Stimulated activated CD4-positive, alpha-beta T cell treated with anti-CD3 and anti-CD28 coated beads, Interleukin-15, amount 100 ng/mL, for 48 hours (primary cell): ENCODE measurements at places on chromosomes 6 and 20.
A peak's percentile ranks its signal among the peaks of the same experiment; 100 is the strongest.

GRCh38 chr20:20440886-20441658 lies 73.2 kb downstream of the INSM1 start:
- DNase-seq = no peak

GRCh38 chr6:81451787-81452186 lies 300.7 kb downstream of the TENT5A start:
- DNase-seq = no peak

DNA sequence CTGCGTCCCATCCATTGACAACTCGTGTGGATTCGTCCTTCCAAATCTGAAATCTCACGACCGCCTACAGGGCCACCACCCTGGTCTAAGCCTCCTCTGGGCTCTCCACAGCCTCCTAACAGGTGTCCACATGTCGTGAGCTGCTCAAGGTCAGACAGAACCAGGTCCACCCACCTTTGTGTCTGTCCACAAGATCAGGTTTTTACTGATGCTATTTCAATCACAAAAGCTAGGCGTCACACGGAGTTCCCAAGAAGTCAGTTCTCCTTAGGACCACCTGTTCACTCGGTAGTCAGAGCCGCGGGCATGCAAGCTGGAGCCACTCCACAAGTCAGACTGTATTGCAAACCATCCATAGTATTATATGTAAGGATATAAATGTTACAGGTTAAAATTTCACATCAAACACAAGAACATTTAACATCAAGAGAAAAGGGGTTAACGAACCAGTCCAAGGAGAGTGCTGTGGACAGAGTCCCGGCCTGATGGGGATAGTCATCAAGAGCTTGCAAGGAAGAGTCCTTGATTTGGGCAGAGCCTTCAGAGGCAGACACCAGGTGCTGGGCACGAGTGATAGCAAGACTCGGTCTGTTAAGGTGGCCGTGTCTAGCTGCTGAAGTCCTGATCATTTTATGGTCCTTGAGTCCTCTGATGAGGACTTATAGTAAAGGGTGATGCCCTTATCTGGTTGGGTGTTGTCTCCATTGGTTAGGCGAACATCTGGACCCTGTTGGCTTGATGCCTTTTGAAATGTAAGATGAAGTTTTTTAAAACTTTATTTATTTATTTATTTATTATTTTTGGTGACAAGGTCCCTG lies 731 bp upstream of the DNPH1 start:
- DNase-seq = no peak

GRCh38 chr6:141288947-141289346 lies 843.8 kb upstream of the GJE1 start:
- no peak for DNase-seq

DNA sequence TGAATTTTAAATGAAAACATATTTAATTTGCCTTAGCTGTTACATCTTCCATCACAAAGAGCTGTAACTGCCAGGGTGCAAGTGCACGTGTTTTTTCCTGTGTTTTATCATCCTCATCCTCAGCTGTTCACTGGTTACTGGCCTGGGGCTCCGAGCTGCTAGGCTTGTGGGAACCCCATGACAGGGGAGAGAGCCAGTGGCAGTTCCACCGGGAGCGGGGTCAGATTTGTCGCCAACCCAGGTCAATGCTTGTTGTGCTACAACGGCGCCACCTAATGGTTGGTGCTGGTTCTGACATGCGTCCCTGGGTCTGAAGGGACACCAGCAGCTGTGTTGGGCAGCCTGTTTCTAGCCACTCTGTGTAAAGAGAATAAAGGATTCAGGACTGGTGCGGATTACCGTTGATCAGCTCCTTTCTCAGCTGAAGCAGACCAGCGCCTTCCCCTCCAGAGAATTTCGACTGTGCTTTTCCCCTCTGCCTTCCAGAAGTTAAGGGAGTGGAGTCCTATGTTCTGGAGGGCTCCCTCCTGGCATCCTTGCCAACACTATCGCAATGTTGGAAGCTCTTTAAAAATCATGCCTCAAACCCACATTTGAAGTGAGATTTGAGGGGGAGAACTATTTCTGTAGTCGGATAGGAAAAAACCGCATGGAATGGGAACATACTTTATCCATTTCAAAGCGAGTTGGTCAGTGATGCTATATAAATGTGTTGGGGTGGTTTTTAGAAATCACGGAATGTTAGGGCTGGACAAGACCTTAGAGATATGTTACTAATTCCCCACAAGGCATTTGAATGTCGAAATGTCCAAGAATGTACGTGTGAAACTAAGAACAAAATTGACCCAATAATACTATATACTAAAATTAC lies 32.1 kb downstream of the SUMO4 start:
- DNase-seq = peak; percentile 84

GRCh38 chr6:39178804-39179203 lies 50.5 kb downstream of the KCNK5 start:
- no peak for DNase-seq

- DNase-seq = no peak
Observed at GRCh38 chr6:109359248-109359647, 23.0 kb downstream of the CD164 start.

- no peak for DNase-seq
Observed at GRCh38 chr6:30893666-30894065, 9.3 kb downstream of the DDR1 start.

- DNase-seq = no peak
Observed at GRCh38 chr20:32343439-32343838, 14.7 kb upstream of the ASXL1 start.

DNA sequence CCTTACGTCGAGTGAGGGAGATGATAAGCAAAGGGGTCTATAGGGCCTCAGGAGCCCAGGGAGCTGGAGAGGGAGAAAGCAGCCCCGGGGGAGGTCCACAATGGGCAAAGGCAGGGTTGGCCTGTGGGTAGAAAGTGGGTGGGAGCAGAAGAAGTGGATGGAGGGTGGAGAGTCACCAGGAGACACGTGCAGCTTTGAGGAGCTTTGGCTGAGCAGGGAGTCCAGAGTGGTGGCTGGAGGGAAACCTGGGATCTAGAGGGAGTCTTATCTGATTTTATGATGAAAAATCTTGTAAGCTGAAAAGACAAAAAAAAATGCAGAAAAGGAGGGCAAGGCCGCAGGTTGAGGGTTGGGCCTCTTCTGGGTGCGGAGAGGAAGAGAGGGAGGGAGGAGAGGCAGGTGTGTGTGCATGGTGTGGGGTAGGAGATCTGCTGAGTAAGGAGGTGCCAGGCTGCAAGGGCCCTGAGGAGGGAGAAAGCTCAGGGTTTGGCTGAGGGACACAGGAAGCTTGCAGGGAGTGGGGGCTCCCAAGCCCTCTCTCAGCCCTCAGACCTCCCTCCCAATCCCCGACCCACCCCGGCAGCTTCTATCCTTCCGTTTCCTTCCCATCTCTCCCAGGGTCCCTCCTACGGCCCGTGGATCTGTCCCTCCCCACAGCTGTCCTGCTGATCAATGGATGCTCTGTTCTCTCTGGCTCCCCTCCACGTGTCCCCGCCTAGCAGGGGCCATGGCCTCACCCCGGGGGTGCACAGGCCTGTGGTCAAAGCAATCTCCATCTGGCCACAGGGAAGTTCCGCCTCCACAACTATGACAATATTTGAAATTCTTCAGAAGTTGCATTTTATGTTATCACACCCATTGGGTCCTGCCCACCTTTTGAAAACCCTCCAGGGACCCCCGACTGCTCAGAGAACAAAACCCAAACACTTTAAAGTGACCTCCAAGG lies 17.1 kb upstream of the BPI start:
- DNase-seq = no peak

GRCh38 chr20:1646975-1647431 lies 10.6 kb downstream of the SIRPG start:
- peak; percentile 36 for DNase-seq

DNA sequence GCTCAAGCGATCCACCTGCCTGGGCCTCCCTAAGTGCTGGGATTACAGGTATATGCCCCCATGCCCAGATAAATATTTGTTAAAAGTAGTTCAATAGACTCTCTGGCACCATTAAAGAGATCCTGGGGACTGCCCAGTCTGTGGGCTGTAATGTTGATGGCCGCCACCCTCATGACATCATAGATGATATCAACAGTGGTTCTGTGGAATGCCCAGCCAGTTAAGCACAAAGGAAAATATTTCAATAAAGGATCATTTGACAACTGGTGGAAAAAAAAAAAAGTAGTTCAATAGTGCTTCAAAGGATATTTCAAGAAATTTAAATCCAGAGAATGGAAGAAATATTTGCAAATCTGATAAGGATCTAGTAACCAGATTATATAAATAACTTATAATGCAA lies 1.5 kb upstream of the CRIP3 start:
- no peak for DNase-seq

GRCh38 chr20:20317195-20317594 lies 50.7 kb upstream of the INSM1 start:
- DNase-seq = no peak

DNA sequence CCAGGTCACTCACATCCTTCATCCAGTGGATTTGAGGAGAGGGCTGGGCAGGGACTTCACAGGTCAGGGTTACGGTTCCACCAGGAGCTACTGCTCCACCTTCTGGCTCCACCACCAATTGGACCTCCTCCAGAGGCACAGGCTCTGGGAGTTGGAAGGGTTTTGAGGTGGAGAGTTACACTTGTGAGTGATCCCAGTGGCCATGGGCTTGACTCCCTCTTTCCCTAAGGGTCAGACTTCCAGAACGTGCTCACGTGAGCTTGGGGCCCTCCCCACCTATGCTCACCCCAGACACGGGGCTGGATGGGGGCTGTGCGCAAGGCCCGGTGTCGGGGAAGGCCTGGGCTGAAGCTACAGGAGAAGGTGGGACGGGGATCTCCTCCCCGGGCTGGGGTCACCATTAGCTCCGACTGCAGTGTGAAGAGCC lies 1.5 kb downstream of the AGER start:
- DNase-seq = no peak

GRCh38 chr6:42352856-42353564 lies 98.7 kb downstream of the TRERF1 start:
- no peak for DNase-seq

DNA sequence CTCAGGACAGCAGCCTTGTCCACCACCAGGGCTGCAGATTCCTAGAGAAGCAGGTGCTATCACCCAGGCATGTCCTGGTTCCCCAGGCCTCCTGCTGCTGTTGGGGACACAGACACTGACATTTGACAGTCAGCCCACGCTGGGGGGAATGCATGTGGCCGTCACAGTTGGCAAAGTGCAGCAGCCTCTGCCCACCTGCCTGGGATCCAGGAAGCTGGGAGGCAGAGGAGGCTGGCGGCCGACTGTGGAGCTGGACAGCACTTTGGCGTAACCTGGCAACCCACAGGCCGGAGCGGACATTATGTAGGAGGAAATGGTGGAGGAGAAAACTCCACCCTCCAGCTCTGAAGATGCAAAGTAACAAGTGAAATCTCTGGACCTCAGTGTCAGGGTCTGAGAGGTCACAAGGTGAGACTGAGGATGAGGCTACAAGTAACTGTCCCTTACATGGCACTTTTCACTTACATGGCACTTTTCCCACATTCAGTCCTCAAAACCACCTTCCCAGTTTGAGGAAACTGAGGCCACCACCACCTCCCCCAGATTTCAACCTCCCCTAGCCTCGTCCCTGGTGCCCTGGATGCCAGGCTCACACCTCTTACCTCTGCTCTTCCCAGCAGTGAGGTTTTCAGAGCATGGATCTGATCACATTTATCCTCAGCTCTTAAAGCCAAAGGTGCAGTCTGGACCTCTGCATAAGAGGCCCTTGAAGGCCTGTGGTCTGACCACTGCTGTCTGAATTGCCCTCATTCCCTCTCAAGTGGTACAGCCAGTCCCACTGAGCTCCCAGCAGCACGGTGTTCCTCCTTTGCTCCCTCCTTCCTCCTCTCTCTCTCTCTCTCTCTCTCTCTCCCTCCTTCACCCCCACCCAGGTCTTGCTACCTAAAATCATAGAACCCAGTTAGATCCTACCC lies 8.7 kb downstream of the MAP1LC3A start:
- no peak for DNase-seq

DNA sequence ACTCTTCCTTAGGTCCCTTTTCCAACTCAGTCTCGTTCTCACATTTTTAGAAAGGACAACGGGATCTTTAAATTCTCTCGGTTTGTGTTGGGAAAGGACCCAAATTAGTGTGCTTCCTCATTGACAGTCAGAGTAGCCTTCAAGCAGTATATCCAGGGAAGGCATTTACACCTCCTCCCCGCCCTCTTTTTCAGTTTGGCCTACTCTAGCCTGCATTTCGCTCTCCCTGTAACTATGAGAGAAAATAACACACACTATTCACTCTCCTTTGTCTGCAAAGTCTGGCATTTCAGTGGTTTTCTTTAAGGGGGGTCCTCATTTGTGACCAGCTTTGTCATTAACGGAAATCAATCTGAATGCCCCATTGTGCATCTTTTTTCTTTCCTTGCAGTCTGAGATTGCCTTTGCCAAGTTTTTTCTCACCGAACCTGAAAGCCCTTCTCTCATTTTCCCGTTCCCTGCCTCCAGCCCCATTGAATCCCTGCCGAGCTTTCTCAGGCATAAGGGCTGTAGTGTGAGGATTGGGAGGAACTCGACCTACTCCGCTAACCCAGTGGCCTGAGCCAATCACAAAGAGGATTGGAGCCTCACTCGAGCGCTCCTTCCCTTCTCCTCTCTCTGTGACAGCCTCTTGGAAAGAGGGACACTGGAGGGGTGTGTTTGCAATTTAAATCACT lies 393 bp upstream of the FABP7 start:
- DNase-seq = no peak

DNA sequence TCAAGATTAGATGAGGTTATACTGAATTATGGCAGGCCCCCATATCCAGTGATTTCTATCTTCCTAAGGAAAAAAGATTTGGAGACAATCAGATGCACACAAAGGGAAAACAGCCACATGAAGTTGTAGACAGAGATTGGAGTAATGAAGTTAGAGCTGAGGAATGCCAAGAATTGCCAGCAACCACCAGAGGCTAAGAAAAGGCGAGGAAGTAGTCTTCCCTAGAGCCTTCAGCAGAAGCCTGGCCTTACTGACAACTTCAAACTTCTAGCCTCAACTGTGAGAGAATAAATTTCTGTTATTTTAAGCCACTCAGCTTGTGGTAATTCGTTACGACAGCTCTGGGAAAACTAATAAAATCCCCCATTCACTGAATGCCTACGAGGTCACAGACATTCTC lies 473.9 kb downstream of the COL12A1 start:
- DNase-seq = no peak

DNA sequence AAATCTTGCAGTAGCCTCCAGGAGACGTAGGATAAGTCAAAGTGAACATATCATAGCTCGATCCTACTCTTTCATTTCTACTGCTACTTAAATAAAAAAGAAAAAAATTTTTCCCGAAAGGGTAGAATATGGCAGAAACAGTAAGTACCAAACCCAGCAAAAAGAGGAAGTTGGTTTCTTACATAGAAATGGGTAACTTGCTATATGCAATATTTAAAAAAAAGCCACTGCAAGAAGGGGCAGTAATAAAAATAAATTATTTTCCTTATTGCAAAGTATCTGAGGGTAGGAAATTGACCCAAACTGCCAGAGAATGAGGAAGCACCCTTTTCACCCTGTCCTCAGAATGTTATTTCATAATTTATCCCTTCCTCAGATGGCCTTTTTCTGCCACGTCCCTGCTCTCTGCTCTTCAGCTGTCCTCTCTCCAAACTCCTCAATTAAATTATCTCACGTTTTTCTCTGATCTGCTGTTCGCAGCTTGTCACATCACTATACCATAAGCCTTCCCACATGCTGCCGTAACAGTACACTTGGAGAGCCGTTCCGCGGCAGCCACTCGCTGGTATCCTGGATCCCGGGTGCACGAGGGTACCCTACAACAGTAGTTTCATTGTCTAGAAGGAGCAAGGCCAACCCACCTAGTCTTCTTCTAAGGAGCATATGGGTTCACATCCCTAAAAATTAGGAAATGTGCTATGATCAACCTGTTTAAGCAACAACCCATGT lies 149.6 kb downstream of the BACH2 start:
- DNase-seq = no peak
